ENCODE measurements at places on chromosomes 2 and 18.

DNA sequence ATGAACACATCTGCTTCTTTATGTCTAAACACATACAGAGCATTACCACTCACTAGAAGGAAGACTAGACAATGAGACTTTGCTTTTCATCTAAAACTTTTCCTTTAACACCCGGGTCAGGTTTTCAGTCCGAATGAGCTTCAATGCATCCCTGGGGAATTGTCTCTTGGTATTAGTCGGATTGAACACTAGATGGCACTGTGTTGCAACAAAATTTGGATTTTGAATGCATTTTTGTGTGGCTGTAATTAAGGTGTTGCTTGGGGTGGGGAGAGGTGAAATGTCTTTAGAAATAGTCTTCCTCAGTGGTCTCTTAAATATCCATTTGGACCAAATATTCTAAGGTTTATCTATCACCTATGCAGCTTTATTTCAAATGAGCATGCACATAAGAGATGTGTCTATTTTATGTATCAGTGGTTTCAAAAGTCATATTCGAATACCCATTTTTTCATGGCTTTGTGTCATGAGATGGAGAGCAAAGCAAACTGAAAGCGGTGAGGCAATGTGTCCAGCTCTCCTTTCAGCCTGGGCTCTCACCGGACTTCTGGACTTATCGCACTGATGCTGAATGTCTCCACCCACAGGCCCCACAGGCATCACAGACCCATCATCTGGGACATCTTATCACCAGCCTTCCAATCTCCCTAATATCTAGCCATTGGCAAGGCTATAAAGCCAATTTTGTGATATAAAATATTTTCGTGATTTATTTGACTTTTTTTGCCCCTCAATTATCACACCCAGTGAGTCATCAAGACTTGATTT lies 510.3 kb downstream of the RNF144A start:
- no peak for DNase-seq

- no peak for DNase-seq
These were observed 17.4 kb downstream of the SRD5A2 start for GRCh38 chr2:31563273-31563839.

GRCh38 chr2:103285354-103285753 lies 523.5 kb downstream of the TMEM182 start:
- DNase-seq = no peak

DNA sequence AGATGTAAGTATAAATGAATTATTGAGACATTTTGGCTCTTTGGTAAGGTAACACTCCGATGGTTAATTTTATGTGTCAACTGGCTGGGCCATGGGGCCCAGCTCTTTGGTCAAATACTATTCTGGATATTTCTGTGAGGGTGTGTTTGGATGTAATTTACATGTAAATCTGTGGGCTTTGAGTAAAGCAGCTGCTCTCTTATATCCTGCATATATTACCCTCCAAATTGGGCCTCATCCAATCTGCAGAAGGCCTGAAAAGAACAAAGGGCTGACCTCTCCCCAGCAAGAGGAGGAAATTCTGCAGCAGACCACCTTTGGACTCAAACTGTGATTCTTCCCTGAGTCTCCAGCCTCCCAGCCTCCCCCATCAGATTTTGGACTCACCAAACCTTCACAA lies 464.1 kb downstream of the PLCL1 start:
- DNase-seq = no peak

DNA sequence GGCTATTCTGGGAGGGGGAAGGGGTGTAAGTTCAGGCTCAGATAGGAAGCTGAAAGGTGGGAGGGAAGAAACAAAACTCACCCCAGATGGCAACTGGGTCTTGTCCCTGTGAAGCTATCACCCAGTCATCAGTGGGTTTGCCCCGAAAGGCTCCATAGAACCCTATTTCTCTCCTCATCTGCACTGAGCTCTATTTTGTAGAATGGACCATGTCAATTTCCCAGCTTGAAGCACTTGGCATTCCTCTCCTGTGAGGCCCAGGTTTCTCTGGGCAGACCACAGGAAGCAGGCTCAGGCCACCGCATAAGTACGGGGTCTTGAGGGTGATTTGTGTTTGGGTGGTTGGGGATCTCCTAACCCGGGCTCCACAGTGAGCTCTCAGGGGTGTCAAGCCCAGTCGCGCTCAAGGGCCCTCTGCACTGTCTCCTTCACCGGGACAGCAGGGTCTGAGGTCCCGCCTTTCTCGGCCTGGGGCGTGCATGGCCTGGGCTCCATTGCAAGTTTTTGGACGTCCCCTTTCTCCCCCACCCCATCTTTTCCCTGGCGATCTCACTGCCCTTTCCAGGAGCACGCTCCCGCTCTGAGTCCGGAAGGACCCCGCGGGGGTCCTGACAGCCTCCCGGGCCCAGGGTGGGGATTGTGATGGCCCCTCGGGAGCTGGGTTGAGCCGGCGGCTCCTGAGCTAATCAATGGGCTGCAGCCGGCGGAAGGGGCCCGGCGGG lies 27.3 kb upstream of the NOTO start:
- DNase-seq = no peak

DNA sequence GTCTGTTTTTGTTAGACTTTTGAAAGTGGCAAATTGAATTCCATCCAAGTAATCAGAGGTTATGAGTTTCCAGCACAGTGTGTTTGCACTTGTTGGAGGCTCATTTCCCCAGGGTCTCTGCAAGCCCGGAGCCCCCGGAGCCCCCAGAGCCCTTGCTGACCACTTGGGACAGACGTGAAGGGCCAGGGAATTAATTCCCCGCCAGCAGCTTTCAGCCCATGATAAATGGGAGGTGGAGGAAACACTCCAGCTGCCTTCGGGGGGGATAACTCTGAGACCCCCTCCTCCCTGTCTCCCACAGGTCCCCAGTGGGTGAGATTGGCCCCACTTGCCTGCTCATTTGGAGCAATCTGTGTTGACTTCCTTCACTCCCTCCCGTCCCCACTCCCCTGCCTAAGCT lies 79.2 kb downstream of the KLHL29 start:
- DNase-seq = no peak

GRCh38 chr2:26574066-26574899 lies 66.9 kb downstream of the CIB4 start:
- no peak for DNase-seq

GRCh38 chr2:219727771-219728429 lies 100.5 kb downstream of the SLC4A3 start:
- DNase-seq = no peak

GRCh38 chr2:195706161-195706900 lies 49.3 kb downstream of the SLC39A10 start:
- no peak for DNase-seq

DNA sequence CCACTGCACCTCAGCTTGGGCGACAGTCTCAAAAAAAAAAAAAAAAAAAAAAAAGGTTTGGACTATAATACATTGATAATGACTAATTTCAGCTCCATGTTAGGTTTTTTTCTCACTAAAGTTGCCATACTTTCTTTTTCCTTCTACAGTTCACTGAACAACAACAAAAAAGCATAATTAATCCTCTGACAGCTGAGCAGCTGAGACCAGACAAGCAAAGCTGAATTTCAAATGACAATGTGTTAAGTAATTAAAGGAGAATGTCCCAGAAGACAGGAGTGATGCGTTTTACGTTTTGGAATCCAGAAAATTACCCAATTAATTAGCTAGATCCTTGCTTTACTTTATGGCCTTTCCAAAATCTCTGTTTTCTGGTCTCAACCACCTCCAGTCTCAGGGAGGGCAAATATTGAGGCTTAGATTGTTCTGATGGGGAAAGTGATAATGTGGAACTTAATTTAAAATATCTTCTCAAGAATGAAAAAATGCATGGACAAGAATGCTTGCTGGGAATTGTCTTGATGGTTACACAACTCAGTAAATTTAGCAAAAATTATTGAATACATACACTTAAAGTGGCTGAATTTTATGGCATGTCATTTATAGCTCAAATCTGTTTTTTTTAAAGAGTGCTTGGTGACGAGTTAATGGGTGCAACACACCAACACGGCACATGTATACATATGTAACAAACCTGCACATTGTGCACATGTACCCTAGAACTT lies 17.4 kb upstream of the RMDN2 start:
- DNase-seq = no peak

DNA sequence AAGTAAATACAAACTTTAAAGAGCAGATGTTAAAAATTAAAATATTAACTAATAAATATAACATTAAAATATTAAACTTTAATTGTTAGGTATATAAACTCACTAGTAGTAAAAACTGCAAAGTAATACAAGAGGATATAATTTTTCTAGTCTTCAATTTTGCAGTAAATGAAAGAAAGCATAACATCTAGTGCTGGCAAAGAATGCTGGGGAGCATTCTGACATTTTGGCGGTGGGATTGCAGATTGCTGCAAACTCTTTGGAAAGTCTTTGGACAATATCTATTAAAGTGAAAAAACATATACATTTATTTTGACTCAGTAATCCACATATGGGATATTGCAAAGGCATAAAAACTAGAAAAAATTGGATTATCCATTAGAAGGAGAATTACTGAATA lies 175.0 kb downstream of the GCA start:
- DNase-seq = no peak

DNA sequence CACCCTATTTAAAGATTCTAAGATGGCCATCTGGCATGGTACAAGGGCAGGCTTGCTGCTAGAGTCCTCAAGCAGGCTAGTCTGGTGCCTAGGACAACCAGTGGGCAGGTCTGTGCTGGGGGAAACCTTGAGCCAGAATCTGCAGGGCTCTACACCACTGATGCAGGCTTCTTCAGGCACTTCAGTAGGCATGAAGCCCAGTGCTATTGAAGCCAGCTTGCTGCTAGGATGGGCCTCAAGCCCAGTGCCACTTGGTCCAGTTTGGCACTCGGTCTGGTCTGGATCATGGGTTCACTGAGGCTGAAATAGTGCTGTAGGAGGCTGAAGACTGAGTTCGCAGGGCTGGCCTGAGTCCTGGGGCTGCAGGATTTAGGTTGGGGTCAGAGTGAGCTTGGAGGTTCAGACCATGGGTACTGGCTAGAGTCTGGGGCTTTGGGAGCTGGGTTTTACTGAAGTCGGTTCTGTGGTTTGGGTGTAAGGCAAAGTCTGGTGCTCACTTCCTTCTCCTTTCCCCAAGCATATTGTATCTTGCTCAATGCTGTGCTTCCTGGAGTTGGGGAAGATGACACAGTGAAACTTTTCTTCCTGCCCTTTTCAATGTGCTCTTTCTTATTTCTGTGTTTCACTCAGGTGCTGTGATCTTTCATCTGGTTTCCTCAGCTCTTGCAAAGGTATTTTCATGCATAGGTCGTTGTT lies 41.2 kb downstream of the SP100 start:
- no peak for DNase-seq

GRCh38 chr2:72136933-72137497 lies 10.6 kb downstream of the CYP26B1 start:
- no peak for DNase-seq

- no peak for DNase-seq
These were observed 73.0 kb upstream of the NFU1 start for GRCh38 chr2:69510204-69510603.

DNA sequence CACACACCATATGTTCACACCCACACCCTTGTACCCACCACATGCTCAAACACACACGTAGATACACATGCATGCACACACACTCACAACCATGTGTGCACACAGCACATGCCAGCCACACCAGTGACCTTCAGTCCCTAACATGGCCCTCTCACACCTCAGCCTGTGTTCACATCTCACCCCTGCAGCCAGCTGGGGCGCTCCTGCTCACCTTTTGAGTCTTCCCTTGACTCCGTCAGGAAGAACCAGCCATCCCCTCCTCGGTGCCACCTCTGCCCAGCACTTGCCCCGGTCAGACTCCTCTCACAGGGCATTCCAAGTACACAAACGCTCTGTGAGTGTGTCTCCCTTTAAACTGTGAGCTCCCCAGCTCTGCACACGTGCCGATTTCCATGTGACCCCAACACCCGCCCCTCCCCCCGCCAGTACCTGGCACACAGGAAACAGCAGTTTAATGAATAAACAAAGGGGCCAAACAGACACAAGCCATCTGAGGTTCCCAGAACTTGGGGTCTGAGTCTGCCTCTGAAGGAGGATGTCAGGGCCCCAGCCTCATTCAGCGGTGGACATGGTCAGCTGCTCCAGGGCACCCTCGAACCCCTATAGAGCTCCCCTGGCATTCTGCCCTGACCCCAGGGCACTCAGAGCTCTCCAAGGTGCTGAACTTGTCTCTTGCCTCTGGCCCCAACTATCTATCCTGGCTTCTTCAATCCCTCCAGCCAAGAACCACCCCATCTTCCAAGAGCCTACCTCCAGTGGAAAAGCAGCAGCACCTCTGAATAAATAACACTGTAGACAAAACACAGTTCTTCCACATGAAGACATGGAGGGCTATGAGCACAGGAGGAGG lies 252.9 kb downstream of the ATAD2B start:
- no peak for DNase-seq

GRCh38 chr2:120831086-120831485 lies 95.4 kb downstream of the GLI2 start:
- DNase-seq = no peak

GRCh38 chr2:158750458-158751125 lies 44.5 kb upstream of the DAPL1 start:
- no peak for DNase-seq

DNA sequence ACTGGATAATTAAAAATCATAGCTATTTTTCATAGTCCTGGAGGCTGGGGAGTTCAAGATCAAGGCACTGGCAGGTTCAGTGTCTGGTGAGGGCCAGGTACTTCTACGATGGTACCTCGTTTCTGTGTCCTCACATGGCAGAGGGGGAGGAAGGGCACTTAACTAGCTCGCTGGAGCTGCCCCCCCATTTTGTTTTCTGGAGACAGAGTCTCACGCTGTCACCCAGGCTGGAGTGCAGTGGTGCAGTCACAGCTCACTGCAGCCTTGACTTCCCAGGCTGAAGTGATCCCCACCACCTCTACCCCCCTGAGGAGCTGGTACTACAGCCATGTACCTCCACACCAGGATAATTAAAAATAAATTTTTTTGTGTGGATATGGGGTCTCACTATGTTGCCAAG lies 40.3 kb downstream of the ASB1 start:
- DNase-seq = no peak

DNA sequence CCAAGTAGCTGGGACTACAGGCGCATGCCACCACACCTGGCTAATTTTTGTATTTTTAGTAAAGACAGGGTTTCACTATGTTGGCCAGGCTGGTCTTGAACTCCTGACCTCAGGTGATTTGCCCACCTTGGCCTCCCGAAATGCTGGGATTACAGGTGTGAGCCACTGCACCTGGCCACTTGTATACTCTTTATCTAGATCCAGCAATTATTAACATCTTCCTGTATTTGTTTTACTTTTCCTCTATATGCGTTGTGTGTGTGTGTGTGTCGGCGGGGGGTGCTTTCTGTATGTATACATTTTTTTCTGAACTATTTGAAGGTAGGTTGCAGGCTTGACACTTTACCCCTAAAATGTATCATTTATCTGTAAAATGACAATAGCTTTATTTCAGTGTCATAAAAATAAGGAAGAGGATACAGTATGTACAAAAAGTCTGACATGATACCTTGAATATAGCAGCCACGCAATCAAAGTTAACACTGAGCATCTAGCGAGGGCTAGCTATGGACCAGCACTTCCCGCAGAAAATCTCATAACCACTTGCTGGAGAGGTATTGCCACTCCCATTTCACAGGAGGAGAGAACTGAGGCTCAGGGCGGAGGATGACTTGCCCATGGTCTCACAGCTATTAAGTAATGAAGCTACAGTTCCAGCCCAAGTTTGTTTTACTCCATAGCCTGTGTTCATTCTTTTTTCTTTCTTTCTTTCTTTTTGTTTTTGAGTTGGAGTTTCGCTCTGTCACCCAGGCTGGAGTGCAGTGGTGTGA lies 251.3 kb downstream of the MYCN start:
- DNase-seq = no peak
